ENCODE measurements at places on chromosomes 12 and 14. TPM values are rescaled to one million over a fixed set of nuclear protein-coding genes. Genes with fewer than 3 reads are reported as not detected.

The ZFHX2 gene
- 0.74 TPM for total RNA-seq

The OR6C4 gene
- total RNA-seq, result not detected

The OAS2 gene
- 4.8 TPM for total RNA-seq

The MYL6B gene
- total RNA-seq, result 54.1 TPM

The POLR3B gene
- total RNA-seq, result 8.5 TPM

The CHGA gene
- not detected for total RNA-seq

The SLC10A1 gene
- total RNA-seq, result not detected

The SLC39A5 gene
- total RNA-seq, result not detected

The TMEM63C gene
- total RNA-seq, result 0.63 TPM

The PTCSC3 gene
- total RNA-seq, result not detected

DNA sequence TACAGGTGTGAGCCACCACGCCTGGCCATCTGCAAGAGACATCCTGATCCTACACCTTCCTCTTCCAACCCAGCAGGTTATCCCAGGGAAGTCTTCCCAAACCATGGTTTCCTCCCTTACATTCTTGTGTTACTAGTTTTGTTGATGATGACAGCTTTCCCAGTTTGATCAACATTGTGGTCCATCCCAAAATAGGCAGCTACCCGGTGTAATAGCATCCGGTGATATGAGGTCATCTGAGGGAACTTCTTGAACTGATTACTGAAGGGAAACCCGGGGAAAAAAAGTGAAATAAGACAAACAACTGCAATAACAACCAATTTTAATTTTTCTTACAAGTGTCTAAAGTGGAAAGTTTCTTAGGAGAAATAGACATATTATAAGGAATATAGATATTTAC is 45.3 kb upstream of the STAC3 start:
- no peak for DNase-seq
- no peak overlapping the region for H3K4me3 ChIP-seq

- peak; percentile 79 for DNase-seq
- H3K4me3 ChIP-seq, result peak overlapping the region; percentile 90
- peaks cover 85% of the 10 kb centered on the region for H3K4me1 ChIP-seq
- H3K36me3 ChIP-seq, result no peaks in the 10 kb centered on the region
- H3K27ac ChIP-seq, result peak overlapping the region; percentile 97
- H3K27me3 ChIP-seq, result no peaks in the 10 kb centered on the region
Measured at GRCh38 chr12:42482748-42483520, 106.6 kb downstream of the PRICKLE1 start.

- H3K27ac ChIP-seq, result no peak overlapping the region
- H3K4me3 ChIP-seq, result no peak overlapping the region
- no peaks in the 10 kb centered on the region for H3K4me1 ChIP-seq
- H3K27me3 ChIP-seq, result no peaks in the 10 kb centered on the region
- DNase-seq, result no peak
- H3K36me3 ChIP-seq, result no peaks in the 10 kb centered on the region
Measured at GRCh38 chr14:81031488-81031887, 76.1 kb downstream of the TSHR start.

DNA sequence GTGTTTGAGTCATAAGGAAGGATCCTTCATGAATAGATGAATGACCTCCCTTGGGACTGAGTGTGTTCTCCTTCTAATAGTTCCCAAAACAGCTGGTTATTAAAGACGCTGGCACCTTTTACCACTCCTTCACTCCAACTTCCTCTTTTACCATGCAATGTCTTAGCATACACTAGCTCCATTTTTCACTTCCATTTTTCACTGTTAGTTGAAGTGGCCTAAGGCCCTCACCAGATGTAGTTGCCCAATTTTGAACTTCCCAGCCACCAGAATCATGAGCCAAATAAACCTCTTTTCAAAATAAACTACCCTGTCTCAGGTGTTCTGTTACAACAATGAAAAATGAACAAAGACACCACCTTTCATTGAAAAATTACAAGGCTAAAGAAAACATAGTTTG is 64.7 kb downstream of the GPR65 start:
- H3K36me3 ChIP-seq, result no peaks in the 10 kb centered on the region
- H3K27ac ChIP-seq, result no peak overlapping the region
- no peaks in the 10 kb centered on the region for H3K4me1 ChIP-seq
- no peaks in the 10 kb centered on the region for H3K27me3 ChIP-seq

DNA sequence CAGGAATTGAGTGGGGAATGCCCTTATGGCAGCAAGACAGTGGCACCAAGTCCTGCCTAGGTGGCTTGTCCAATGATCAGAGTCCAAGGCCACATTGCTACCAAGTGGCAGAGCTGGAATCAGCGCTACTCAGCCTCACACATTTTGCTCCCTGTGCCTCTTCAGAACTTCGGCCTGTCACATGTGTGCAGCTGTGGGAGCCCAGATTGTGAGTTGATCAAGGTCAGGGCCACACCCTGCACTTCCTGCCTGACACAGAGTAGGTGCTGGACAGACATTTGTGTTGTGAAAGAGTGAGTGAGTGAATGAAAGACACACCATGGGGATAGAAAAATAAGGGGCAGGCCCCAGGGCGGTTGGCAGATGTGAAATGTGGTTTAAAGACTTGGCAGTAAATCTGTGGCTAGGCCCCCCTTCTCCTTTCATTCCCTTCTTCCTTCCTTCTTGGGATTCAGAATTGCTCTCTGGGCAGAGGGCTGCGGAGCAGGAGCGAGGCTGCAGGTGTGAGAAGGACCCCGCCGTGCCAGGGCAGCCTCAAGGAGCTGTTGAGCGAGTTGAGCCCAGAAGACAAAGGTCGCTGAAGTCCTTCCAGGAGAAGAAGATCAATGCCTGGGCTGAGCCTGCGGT is 83.5 kb downstream of the SLC25A47 start:
- H3K27ac ChIP-seq, result no peak overlapping the region
- DNase-seq, result no peak
- H3K27me3 ChIP-seq, result no peaks in the 10 kb centered on the region
- no peak overlapping the region for H3K4me3 ChIP-seq

- no peak overlapping the region for H3K27ac ChIP-seq
- H3K4me1 ChIP-seq, result no peaks in the 10 kb centered on the region
- no peak overlapping the region for H3K4me3 ChIP-seq
- no peaks in the 10 kb centered on the region for H3K36me3 ChIP-seq
- no peak for DNase-seq
- H3K27me3 ChIP-seq, result no peaks in the 10 kb centered on the region
Measured at GRCh38 chr12:91851741-91852477, 293.7 kb downstream of the BTG1 start.

- no peak for DNase-seq
- no peaks in the 10 kb centered on the region for H3K27me3 ChIP-seq
- H3K4me3 ChIP-seq, result no peak overlapping the region
Measured at GRCh38 chr12:116773276-116773731, 35.2 kb downstream of the RNFT2 start.

DNA sequence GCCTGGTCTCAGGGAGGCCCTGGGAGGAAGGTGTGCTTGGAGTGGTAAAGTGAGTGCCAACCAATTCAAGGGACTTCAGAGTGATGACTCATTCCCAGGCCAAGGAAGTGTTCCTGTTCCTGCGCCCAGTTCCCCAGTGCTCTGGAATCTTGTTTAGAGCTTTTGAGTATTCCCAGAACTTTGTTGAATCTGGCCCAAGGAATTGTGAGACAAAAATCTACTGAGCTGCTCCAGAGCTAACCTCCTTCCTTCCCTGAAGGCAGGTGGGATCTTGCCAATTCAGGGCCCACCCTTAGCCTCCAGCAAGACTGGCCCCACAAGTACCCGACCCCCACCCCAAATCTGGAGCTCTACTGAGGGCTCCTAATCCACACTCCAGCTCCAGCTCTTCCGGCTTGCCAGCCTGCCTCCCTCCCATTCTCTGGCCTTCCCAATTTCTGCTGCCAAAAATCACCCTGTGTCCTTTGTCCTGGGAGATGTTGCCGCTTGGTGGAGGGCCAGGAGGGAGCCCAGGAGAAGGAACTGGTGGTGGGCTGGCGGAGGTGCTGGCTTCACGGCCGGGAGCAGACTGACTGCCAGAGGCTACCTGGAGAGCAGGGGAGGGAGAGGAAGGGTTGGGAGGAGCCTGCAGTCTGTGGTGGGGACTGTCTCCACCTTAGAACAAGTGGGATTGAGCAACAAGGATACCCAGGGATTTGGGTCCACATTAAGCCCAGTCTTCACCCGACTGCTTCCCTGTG is 2.0 kb upstream of the ATN1 start:
- peaks cover 62% of the 10 kb centered on the region for H3K4me1 ChIP-seq
- H3K27ac ChIP-seq, result peak overlapping the region; percentile 97
- H3K4me3 ChIP-seq, result peak overlapping the region; percentile 92
- no peaks in the 10 kb centered on the region for H3K36me3 ChIP-seq
- H3K27me3 ChIP-seq, result no peaks in the 10 kb centered on the region

- no peaks in the 10 kb centered on the region for H3K27me3 ChIP-seq
- H3K27ac ChIP-seq, result no peak overlapping the region
- no peak overlapping the region for H3K4me3 ChIP-seq
- DNase-seq, result no peak
- no peaks in the 10 kb centered on the region for H3K36me3 ChIP-seq
Measured at GRCh38 chr14:84250893-84251292, 1279.1 kb upstream of the FLRT2 start.

- no peak overlapping the region for H3K27ac ChIP-seq
- no peaks in the 10 kb centered on the region for H3K36me3 ChIP-seq
- H3K27me3 ChIP-seq, result no peaks in the 10 kb centered on the region
- H3K4me3 ChIP-seq, result no peak overlapping the region
- H3K4me1 ChIP-seq, result peaks cover 6% of the 10 kb centered on the region
Measured at GRCh38 chr14:72499746-72500145, 394.2 kb downstream of the DPF3 start.

DNA sequence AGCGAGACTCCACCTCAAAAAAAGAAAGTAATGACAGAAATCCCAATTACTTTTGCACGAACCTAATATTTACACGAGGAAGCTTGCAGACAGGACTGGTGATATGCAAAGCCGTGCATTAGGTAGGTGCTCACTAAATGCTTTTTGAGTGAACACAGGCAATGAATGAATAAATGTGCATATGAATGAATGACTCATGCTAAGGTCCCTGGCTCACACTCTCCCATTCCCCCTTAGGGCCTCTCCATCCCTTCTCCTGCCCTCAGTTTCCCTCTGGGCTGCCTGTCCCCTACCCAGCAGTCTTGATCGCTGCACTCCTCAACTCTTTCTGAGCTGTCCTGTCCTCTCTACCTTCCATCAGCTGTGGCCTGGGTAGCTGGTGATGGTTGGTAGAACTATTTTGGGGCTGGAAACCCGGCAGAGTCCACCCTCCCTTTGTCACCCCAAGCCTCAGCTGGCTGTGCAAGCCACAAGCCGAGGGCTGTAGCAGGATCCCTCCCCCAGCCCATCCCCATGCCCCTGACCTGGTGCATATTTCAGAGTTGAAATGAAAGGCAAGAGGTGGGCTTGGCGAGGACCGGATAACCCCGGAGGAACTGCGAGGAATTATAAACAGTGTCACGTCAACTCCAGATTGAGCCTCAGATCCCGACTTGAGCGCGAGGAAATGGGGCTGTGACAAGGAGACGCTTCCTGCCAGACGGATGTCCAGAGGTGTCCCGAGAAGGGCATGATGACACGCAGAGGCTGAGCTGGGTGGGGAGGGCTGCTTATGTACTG is 191.7 kb upstream of the GSC start:
- H3K4me1 ChIP-seq, result no peaks in the 10 kb centered on the region
- peaks cover 88% of the 10 kb centered on the region for H3K27me3 ChIP-seq
- H3K36me3 ChIP-seq, result no peaks in the 10 kb centered on the region
- H3K4me3 ChIP-seq, result no peak overlapping the region

DNA sequence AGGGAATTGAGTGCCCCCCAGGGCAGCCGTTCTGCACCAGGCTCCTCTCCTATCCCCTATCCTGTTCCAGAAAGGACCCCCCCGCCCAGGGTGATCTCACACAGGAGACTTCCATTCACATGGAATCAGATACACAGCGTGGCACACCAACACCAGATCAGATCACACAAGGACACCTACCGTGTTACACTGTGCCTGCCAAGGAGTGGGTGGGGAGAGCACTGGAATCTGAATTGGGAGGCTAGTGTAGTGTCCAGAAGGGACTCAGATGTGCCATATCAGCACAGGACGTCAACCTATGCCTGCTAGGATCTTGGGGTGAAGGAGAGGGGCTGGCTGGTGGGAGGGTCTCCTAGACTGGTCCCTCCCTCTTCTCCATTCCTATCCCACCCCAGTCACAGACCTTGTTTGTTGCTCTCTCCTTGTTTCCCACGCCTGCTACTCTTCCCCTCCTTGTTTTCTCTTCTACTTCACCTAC is 2.3 kb downstream of the PTMS start:
- peak overlapping the region; percentile 97 for H3K27ac ChIP-seq
- H3K4me3 ChIP-seq, result peak overlapping the region; percentile 92
- no peak for DNase-seq

DNA sequence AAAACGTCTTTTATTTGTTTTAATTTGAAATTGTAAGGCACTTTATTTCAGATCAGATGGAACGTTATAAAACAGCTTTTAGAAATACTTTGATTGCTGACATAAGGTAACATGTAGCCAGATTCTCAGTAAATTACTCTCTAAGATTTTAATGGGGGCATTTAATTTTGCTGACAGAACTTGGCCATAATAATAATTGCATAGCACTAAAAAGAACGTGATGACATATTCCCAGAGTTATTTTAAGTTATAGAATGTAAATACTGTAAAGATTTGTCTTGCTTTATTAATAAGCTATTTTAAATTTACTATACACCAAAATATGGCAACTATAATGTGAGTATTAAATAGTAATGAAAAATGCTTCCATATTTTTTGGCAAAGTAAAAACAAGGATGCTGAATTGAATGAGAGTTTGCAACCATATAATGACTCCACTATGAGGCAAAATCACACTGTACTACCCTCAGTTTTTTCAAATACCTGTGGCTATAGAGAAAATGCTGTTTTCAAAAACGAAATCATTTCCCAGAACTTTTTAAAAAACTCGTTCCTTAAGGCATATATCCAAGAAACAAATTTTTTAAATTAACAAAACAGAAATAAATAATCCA is 876 bp downstream of the LUM start:
- H3K36me3 ChIP-seq, result no peaks in the 10 kb centered on the region
- H3K27me3 ChIP-seq, result no peaks in the 10 kb centered on the region

- no peak overlapping the region for H3K4me3 ChIP-seq
- H3K36me3 ChIP-seq, result peaks cover 17% of the 10 kb centered on the region
- DNase-seq, result no peak
- no peaks in the 10 kb centered on the region for H3K27me3 ChIP-seq
- peak overlapping the region; percentile 13 for H3K27ac ChIP-seq
- H3K4me1 ChIP-seq, result peaks cover 7% of the 10 kb centered on the region
Measured at GRCh38 chr12:111953455-111953854, 59.5 kb downstream of the TMEM116 start.

- H3K4me1 ChIP-seq, result peaks cover 32% of the 10 kb centered on the region
- no peak for DNase-seq
- no peaks in the 10 kb centered on the region for H3K36me3 ChIP-seq
- peak overlapping the region; percentile 51 for H3K4me3 ChIP-seq
Measured at GRCh38 chr14:103102689-103103260, 8.2 kb downstream of the EXOC3L4 start.

DNA sequence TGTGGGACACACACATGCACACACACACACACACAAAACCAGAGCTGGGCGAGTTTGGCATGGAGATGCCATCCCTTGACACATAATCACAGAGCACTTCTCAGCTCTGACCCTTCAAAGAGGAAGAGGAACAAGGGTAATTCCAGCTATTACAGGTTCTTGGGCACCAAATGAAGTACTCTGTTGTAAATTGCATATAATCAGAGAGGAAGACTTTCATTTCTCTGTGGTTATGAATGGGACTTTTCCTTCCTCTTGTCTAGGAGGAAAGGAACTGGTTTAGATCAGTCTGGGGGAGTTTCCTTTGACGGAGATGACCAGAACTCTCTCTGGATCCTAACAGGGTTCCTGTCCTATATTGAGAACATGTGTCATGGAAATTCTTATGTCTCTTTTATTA is 26.4 kb upstream of the FGF6 start:
- no peak overlapping the region for H3K4me3 ChIP-seq
- no peak for DNase-seq
- H3K27ac ChIP-seq, result no peak overlapping the region

- no peaks in the 10 kb centered on the region for H3K27me3 ChIP-seq
- DNase-seq, result no peak
- H3K36me3 ChIP-seq, result no peaks in the 10 kb centered on the region
- peak overlapping the region; percentile 88 for H3K4me3 ChIP-seq
- H3K4me1 ChIP-seq, result peaks cover 17% of the 10 kb centered on the region
Measured at GRCh38 chr14:99971941-99972747, 93.1 kb upstream of the EVL start.

Measured in left ventricle myocardium inferior (tissue), 1 donor.